ENCODE measurements at places on chromosomes 16 and 17. TPM values are rescaled to one million over a fixed set of nuclear protein-coding genes. Genes with fewer than 3 reads are reported as not detected.
A peak's percentile ranks its signal among the peaks of the same experiment; 100 is the strongest.

GRCh38 chr16:25158401-25158800 lies 46.9 kb downstream of the LCMT1 start:
- no peak for DNase-seq
- no peaks in the 10 kb centered on the region for H3K4me1 ChIP-seq
- H3K36me3 ChIP-seq = peaks cover 21% of the 10 kb centered on the region
- no peak overlapping the region for H3K27ac ChIP-seq
- H3K27me3 ChIP-seq = no peaks in the 10 kb centered on the region

GRCh38 chr17:38879878-38880665 lies 10.2 kb downstream of the LASP1 start:
- no peaks in the 10 kb centered on the region for H3K27me3 ChIP-seq
- no peaks in the 10 kb centered on the region for H3K4me1 ChIP-seq
- H3K4me3 ChIP-seq = no peak overlapping the region

GRCh38 chr16:56781528-56781961 lies 51.6 kb downstream of the NUP93 start:
- H3K4me3 ChIP-seq = no peak overlapping the region
- no peak for DNase-seq
- H3K4me1 ChIP-seq = peaks cover 4% of the 10 kb centered on the region
- H3K36me3 ChIP-seq = no peaks in the 10 kb centered on the region
- H3K27me3 ChIP-seq = no peaks in the 10 kb centered on the region

DNA sequence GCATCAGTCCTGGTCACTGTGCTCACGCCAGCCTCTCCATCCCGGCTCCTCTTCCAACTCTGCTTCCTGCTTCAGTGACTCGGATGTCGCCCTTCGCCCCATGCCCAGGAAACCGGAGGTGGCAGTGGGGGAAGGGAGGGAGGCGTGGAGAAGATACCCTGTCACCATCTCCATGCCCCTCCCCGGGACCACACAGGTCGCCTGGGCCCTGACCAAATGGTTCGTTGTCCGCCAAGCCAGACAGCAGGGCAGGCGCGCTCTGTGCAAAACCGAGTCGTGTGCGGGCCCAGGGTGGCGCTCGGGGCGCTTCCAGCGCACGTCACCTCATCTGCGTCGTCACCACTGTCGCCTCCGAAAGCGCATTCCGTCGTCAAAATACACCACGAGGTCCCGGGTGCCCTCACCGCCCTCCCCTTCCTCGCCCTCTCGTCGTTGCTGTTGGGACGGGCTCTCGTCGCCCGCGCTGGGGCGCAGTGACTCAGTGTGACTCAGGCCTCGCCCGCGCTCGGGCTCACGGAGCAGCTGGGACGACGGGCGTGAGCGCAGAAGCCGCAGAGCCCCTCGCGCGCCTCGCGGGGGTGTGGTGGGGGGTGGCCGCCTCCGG lies 39.2 kb downstream of the ZNF778 start:
- H3K36me3 ChIP-seq = no peaks in the 10 kb centered on the region
- DNase-seq = peak; percentile 70
- no peaks in the 10 kb centered on the region for H3K27me3 ChIP-seq
- H3K4me1 ChIP-seq = peaks cover 12% of the 10 kb centered on the region

DNA sequence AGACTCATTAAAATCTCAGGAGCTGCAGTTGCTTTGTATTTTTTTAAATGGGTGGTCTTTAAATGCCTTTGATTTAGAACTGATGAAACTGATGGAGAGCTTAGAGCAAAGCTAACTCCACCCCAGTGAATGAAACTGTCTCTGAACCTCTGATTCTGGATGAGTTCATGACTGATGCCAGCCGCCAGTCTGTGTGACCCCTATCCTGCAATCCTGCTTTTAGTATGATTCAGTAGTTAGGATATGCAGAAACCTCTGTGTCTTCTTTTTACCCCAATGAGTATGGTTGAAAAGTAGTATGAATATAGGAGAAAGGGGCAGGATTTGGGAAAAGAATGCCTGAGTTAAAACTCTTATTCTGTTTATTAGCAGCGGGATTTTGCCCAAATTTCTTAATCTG lies 12.3 kb upstream of the SALL1 start:
- H3K36me3 ChIP-seq = no peaks in the 10 kb centered on the region
- no peak for DNase-seq
- no peak overlapping the region for H3K4me3 ChIP-seq
- no peak overlapping the region for H3K27ac ChIP-seq
- no peaks in the 10 kb centered on the region for H3K4me1 ChIP-seq

DNA sequence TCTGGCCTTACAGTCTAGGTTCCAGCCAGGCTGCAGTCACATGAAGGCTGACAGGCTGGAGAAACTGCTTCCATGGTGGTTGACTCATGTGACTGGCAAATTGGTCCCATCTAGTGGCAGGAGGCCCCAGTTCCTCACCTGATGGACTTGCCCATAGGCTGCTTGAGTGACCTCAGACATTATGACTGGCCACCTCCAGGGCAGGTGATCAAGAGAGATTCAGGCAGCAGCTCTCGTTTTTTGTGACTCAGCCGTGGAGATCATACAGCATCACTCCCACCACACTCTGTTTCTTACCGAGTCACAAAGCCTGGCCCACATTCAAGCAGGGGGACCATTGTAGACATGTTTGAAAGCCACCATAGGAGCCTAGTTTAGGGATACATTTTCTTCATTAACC lies 34.5 kb downstream of the SIAH1 start:
- no peak overlapping the region for H3K27ac ChIP-seq
- no peaks in the 10 kb centered on the region for H3K4me1 ChIP-seq
- no peak overlapping the region for H3K4me3 ChIP-seq
- no peak for DNase-seq

DNA sequence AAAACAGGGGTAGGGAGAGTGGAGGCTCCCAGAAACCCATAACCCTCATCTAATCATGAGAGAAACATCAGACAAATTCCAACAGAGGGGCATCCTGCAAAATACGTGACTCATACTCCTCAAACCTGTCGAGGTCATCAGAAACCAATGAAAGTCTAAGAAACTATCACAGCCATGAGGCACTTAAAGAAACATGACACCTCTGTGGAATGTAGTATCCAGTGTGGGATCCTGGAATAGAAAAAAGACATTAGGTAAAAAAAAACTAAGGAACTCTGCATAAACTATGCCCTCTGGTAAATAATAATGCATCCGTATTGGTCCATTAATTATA lies 16.4 kb downstream of the CDH5 start:
- H3K4me1 ChIP-seq = no peaks in the 10 kb centered on the region
- no peak for DNase-seq
- H3K36me3 ChIP-seq = peaks cover 3% of the 10 kb centered on the region
- no peaks in the 10 kb centered on the region for H3K27me3 ChIP-seq
- peak overlapping the region; percentile 69 for H3K27ac ChIP-seq
- no peak overlapping the region for H3K4me3 ChIP-seq

IL17C gene
- not detected for total RNA-seq

TBC1D3G gene
- total RNA-seq = not detected

IL34 gene
- total RNA-seq = 2.2 TPM

HOXB7 gene
- total RNA-seq = 0.78 TPM

Data from right atrium auricular region (tissue), 2 donors.